ENCODE measurements at places on chromosomes 11 and 22.

DNA sequence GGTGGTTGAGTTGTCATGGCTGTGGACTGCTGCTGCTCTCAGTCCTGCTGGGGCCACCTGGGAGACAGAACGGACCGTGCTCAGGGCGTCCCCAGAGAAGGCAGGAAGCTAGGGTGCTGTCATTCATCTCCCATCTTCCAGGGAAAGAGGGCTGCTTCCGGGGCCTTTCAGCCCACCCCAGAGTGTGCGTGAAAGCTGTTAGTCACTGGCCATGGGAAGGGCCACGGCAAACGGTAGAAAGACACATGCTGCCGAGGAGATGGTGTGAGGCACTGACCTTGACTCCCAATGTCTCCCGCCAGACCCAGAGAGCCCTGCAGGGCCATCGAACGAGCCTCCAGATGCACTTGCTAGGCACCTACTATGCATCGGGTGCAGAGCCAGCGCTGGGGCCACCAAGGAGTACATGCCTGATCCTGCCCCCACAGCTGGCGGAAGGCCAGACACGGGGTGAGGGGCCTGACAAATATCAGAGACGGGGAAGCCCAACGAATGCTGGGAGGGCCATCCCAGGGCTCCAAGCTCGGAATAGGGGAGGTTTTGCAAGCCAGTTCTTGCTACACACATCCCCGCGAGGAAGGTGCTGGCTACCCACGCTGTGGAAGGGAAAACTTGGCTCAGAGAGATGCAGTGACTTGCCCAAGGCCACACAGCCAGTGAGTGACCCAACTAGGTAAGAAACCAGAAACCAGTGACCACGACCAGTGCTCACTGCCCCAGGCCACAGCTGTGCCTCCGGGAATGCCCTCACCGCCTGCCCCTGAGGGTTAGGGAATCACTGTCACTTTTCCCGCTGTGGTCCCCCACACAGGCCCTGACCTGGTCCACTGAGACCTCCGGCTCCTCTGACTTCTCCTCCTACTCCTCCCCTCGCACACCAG lies 10.1 kb downstream of the RAC2 start:
- DNase-seq = no peak

- DNase-seq = no peak
Measured at GRCh38 chr11:104222464-104222863, 58.5 kb upstream of the PDGFD start.

GRCh38 chr11:93858121-93858775 lies 7.8 kb upstream of the VSTM5 start:
- no peak for DNase-seq

- no peak for DNase-seq
Measured at GRCh38 chr22:37018815-37019308, 385 bp downstream of the TST start.

DNA sequence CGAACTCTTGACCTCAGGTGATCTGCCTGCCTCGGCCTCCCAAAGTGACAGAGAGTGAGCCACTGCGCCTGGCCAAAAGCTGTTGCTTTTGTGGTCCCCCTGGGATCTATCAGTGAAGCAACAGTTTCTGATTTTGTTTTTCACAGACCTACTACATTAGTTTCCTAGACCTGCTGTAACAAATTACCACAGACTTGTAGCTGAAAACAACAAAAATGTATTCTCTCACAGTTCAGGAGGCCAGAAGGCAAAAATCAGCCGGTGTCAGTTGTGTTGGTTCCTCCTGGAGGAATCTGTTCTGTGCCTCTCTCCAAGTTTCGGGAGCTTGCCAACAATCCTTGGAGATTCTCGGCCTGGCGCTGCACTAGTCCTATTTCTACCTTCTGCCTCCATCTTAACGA lies 8.5 kb upstream of the SLC35C1 start:
- DNase-seq = no peak

GRCh38 chr11:74357449-74357848 lies 40.8 kb downstream of the PGM2L1 start:
- DNase-seq = no peak

- no peak for DNase-seq
Measured at GRCh38 chr22:36419177-36419911, 31.6 kb upstream of the MYH9 start.

GRCh38 chr11:83115551-83115950 lies 41.4 kb upstream of the PCF11 start:
- DNase-seq = no peak

GRCh38 chr11:42012271-42012670 lies 552.8 kb upstream of the LRRC4C start:
- no peak for DNase-seq

DNA sequence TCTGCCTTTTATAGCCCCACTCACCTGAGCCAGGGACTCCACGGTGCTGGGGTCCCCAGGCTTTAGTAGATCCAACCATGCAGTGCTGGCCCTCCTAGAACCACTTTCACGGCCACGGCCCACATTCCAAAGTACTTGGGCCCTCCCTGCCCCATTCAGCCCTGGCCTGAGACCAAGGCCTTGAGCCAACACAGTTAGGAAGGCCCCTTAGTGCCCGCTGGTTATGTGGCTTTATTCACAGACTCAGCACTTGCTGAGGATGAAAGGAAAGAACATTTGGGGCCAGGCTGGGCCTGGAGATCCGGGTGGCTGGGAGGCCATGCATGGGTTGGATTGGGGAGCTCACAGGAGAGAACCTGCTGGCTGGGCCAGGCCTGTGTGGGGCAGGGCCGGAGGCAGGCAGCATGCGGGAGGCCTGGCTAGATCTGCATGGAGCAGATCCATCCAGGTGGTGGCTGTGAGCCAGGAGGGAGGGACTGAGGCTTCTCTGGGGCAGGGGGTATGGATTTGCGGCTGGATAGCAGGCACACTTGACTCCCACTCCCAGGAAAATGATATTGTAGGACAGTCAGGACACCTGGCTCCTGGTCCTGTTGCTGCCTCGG lies 12.6 kb downstream of the CHRM1 start:
- no peak for DNase-seq

DNA sequence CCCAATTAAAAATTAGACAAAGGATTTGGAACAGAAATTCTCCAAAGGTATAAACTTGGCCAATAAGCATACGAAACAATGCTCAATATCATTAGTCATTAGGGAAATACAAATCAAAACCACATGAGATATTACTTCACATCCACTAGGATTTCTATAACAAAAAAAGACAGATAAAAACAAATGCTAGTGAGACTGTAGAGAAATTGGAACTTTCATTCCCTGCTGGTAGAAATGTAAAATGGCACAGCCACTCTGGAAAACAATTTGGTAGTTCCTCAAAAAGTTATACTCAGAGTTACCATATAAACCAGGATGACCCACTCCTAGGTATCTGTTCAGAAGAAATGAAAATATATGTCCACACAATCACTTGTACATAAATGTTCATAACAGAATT lies 71.6 kb downstream of the RPL27A start:
- DNase-seq = no peak

DNA sequence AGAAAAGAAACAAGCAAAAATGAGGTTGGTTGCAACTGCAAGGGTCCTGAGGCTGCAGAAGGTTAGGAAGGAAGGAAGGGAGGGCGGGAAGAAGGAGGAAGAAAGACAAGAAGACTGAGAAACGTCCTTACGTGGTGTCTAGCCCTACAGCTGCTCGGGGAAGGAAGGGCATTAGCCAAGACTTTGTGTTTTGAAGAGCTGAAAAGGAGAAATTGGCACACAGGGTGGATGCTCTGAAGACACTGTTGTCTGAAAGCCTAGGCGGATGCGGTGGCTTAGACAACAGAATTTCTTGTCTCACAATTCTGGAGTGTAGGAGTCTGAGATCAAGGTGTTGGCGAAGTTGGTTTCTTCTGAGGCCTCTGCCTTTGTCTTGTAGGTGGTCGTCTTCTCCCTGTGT lies 60.7 kb downstream of the MCM5 start:
- no peak for DNase-seq

- no peak for DNase-seq
Measured at GRCh38 chr11:106156290-106156937, 79.0 kb downstream of the AASDHPPT start.

DNA sequence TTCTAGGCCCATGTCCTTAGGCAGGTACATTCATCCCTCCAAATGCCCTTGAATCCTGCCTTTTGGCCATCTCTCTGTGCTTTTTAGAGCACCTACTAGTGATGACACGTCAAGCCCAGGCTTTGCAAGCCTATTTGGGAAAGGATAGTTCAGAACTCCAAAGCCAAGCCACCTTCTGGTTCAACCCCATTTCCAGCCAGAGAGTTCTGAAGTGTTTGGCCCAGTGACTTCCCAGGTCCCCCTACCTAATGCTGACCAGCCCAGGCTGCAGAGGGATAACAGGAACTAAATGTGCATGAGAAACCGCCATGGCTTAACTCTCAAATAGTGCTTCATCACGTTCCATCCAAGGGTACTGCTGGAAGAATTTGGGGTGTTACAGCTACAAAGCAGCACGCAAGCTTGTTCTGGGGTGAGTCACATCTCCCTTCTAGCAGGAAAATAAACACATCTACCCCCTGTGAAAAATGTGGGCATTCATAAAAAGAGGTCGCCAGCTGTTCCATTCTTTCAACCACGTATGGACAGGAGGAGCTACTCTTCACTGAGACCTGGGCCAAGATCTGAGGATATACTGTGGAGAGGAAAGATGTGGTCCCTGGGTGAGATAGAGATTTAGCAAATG lies 2.0 kb upstream of the FXYD6 start:
- DNase-seq = no peak

- no peak for DNase-seq
Measured at GRCh38 chr11:23959462-23959861, 537.4 kb upstream of the LUZP2 start.

DNA sequence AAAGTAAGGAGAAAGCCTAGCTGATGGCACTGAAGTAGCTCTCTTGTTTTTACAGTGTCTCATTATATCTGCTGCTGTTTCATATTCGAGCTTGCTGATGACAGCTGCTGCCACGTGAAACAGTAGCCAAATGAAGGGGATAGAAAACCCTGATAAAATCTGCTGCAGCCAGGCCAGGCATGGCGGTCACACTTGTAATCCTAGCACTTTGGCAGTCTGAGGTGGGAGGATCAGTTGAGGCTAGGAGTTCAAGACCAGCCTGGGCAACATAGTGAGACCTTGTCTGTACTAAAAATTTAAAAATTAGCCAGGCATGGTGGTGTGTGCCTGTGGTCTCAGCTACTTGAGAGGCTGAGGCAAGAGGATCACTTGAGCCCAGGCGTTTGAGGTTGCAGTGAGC lies 13.4 kb downstream of the IFT46 start:
- DNase-seq = no peak

- DNase-seq = no peak
Measured at GRCh38 chr11:73963861-73964260, 13.0 kb downstream of the DNAJB13 start.

DNA sequence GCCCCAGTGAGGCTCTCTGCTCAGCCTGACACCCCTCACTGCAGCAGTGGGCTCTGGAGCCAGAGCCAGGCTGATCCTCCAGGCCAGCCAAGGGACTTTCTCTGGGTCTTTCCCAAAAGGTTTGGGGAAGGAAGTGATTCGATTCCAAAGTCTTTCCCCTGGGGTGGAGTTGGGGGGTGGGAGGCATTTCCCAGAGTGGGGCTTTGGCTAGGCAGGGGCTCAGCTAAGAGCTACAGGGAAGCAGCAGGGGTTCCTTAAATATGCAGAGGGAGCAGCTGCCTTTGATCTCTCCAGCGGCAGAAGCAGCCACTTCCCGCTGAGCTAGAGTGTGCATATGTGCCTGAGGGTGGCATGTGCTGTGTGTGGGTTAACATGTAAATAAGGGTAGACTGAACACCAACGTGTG lies 192.9 kb downstream of the INSC start:
- DNase-seq = no peak

DNA sequence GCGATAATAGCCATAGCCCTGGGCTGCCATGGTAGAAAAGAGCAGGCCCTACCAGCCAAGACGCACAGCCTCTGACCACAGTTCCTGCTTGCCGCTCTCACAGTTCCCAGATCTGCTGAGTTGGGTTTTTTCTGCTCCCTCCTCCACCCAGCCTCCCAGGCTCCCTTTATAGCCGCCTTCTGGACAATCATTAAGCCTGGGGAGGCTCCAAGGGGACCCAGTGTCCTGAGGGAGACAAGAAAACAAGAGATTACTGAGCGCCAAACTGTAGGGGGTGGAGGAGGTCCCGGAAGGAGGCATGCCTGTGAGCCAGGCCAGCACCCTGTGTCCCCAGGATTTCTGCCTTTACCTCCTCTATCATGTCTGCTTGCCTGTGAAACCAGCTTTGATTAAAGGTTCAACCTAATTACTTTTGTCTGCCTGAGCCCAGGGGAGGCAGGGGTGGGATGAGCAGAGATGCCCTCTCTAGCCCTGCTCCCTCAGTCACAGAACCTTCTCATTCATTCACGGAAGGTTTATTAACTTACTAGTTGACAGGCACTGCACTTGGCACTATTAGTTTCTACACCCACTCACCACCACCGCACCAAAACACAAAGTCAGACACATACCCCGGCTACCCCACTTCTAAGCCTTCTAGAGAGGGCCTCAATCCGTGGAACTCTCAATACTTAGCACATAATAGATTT lies 1.2 kb downstream of the SLC37A4 start:
- no peak for DNase-seq

DNA sequence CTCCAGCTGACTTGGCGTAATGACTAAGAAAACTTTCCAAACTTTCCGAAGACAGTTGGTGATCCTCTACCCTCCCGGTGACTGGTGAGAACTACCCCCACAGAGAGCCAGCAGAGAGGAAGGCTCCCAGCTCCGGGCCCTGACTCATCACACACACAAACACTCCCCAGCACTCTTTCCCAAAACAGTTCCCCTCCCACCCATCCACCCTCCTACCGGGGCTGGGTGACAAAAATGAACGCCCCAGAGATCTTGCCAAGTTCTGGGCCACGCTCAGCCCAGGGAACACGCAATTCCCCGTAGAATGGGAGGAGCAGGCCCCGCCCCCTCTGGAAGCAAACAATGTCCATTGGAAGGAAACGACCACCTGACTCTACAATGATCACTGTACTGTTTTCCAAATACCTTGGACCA lies 21.3 kb upstream of the JAM3 start:
- no peak for DNase-seq

DNA sequence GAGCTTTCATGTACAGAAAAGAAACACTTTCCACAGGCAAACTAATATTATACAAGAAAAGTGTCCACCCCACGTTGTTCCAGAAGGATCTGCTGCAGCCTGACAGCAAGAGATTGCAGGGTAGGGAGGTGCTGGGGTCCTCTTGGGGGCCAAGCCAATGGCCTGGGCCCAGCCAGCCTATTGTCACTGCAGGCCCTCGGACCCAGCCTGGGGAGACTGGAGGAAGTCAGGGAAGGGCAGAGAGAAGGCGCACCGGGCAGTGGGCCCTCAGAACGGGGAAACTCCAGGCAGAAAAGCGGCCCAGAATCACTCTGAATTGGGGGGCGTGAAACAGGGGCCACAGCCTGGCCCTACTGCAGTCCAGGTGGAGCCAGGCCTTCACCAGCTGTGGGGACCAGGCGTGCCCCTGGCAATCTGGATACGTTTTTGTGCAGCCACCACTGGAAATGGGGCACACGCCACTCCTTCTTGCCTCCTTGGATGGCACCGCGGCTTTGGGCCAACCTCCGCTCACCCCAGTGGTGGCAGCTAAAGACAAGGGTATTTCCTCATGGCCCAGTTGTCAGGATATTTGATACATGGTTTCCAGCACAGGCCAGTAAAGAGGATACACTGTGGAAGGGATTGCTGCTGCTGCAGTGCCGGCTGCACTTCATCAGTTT lies 3.9 kb upstream of the NAP1L4 start:
- no peak for DNase-seq

GRCh38 chr11:111349191-111349695 lies 29.8 kb downstream of the POU2AF1 start:
- no peak for DNase-seq

GRCh38 chr22:48228468-48228867 lies 1466.0 kb downstream of the TBC1D22A start:
- no peak for DNase-seq

- DNase-seq = no peak
Measured at GRCh38 chr11:69615545-69616278, 25.2 kb upstream of the CCND1 start.

GRCh38 chr11:30559004-30559403 lies 27.1 kb downstream of the MPPED2 start:
- DNase-seq = no peak

Data from CD4-positive, alpha-beta T cell treated with Interleukin-6 at 100 ng/mL for 8 hours (primary cell).